ENCODE measurements at places on chromosomes 5 and 9.

- no peak for DNase-seq
Measured at GRCh38 chr5:124708086-124708485, 38.4 kb downstream of the ZNF608 start.

GRCh38 chr9:116090030-116090770, 63.4 kb upstream of the PAPPA start:
- DNase-seq: no peak

- DNase-seq: no peak
Measured at GRCh38 chr9:86664603-86665002, 282.7 kb downstream of the GAS1 start.

GRCh38 chr5:143572671-143573070, 169.2 kb upstream of the NR3C1 start:
- DNase-seq: no peak

GRCh38 chr9:5971740-5972139, 43.7 kb downstream of the RANBP6 start:
- no peak for DNase-seq

- DNase-seq: no peak
Measured at GRCh38 chr5:172758077-172758833, 12.7 kb downstream of the DUSP1 start.

DNA sequence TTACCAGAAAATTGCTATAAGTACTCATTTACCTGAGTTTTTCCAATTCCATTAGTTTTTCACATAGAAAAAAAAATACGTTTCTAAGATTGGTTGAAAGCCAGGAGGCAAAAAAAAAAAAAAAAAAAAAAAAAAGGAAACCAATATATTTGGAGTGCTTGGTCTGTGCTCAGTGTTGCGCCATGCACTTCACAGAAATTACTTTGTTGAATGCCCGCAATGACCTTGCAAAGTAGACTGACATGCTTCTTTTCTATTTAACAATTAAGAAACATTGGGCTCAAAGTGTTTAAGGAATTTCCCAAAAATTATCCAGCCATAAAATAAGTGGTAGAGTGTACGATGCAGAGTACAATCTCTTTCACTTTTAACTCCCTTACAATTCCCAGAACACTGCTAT, 65.2 kb upstream of the PAPPA start:
- DNase-seq: no peak

- DNase-seq: no peak
Measured at GRCh38 chr9:108001237-108001636, 511.7 kb upstream of the KLF4 start.

DNA sequence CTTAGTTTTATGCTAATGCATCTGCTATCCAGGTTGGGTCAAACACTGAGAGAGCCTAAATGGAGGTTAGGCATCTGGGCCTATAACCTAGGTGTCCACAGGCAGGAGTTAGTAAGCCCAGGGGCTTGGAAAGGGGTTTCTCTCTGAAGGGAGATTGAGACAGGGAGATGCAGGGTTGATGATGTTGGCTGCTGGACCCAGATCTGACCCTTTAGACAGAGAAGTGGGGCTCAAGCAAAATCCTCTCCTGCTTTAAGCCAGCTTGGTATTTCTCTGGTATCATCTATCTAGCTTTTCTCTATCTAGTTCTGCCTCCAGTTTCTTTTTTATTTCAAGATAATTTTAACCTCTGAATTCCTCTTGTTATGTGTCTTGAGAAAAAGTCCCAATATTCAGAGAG, 18.3 kb upstream of the ANKRD55 start:
- no peak for DNase-seq

DNA sequence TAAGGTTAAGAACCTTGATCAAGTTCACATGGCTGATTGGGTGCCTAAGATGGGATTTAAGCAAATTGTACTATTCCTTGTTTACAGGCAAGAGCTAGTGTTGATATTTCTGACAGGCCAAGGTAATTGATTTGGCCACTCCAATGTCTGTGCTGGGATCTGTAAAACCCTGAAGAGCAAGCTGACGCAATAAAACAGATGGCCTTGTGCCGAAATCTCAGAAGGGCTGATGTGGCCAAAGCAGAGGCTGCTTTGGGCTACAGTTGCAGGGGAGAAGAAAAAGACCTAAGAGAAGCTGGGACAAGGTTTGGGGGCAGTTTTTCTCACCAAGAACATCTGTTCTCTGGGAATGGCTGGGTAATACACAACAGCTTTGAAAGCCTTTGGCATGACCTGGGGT, 463.2 kb upstream of the ZNF608 start:
- DNase-seq: no peak

- no peak for DNase-seq
Measured at GRCh38 chr5:25991639-25992038, 1046.7 kb downstream of the CDH9 start.

- DNase-seq: no peak
Measured at GRCh38 chr5:147403651-147404640, 105.9 kb downstream of the DPYSL3 start.

DNA sequence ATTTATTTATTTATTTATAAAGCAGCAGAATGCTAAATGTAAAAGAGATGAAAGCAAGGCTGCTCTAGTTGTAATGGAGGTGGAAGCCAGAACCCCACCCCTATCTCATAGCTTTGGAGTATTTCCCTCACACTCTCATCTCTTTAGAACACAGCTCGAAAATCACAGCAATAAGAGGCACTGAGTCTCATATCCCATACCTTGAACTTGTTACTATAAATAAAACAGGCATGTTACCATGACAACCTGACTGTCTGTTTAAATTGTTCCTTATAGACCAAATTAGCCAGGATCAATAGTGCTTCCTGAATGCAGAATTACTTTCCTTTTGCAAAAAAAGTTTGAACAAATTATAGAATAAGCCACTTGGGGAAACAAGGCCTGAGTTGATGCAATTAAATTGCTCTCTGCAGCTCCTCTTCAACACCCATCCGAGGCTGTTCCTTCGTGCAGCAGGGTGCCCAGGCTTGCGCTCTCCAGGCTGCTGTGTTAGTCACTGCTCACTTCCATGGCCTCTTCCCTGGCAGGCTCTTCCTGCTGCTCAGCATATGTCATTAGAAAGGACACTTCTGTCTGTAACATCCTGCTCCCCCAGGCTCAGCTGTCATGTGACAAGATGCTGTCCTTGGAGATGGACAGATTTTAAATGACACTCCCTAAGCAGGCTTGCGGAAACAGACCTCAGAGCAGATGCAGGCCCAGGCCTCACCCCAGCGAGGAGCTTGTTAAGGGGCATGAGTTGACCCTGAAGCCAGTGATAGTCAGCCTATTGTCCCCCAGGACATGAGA, 120.2 kb downstream of the CARTPT start:
- DNase-seq: no peak

- DNase-seq: no peak
Measured at GRCh38 chr9:121350993-121351561, 19.0 kb downstream of the STOM start.

DNA sequence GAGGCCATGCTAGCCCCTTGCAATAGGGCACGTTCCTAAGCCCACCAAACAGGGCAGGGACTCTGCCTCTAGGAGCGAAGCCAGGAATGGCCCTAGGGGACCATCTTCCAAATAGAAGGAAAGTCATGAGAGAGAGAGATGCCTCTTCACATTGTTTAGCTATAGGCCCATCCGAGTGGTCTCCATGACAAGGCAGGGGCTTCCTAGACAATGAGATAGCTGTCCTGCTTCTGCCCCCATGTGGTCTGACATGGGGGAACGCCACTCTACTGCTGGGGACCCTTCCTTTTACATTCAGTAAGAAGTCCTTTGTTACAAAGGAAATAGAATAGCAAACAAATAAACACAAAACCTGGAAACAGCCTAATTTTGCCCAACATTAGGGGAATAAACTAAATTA, 17.9 kb upstream of the KIF4B start:
- DNase-seq: no peak

DNA sequence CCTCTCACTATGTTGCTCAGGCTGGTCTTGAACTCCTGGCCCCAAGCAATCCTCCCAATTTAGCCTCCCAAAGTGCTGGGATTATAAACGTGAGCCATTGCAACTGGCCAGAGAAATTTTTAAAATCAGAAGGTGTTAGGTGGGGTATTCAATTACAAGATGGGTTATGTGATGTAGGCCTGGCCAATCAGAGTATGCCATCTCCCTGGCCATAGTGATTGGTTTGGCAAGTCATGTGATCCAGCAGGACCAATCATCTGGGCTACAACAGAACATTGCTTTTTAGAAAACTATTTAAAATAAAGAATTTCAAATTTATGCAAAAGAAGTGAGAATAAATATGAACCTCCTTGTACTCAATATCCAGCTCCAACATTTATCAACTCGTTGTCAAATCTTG, 22.4 kb downstream of the NMRK1 start:
- DNase-seq: no peak

DNA sequence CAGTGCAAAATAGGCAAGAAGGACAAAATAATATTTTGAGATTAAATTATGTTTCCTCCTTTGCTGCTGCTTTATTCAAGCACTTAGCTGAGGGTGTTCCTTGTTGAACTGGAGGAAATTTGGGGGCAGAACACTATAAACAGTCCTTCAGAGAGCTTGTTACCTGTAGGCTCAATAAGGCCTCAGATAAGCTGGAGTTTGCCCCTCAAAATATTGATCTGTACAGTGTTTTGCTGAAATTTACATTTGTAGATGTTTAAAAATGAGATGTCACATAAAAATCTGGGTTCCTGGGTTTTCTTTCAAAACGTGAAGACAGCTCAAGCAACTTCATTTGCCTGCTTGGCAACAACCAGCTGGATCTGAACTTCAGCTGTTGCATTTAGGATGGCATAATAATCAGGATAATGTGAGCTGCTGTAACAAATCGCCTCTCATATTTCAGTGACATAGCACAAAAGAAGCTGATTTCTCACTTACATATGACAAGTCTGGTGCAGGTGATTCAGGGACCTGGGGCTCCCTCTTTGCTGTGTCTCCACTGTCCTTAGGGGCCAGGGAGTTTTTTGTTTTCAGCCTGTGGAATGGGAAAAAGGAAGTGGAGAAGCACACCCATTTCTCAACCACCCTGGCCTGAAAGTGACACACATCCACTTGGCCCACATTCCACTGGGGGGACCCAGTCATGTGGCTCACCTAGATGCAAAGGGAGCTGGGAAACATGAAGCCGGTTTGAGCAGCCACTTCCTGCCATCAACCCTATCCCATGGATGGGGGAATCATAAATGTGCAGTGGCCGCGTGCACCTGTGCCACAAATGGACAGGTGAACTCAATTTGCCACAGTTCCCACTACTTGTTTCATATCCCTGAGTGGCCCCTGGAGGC, 2.4 kb upstream of the PSAT1 start:
- DNase-seq: no peak

GRCh38 chr5:13498279-13498678, 446.2 kb downstream of the DNAH5 start:
- DNase-seq: no peak
